ENCODE measurements at places on chromosomes 5 and 9.

DNA sequence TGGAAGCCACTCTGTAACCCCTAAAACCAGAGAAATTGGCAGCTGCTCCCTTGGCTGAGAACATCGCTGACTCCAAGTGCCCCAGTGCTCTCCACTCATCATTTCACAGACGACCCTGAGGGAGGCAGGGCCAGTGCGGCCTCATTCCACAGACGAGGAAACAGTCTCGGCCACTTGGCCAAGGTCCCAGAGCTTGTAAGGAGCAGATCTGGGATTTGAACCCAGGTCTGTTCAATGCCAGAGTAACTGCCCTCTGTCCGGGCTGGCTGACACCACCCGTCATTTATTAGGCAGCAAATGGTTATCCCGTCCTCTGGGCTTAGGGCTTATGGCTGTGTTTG lies 19.9 kb upstream of the IER5L start:
- no peak for DNase-seq

DNA sequence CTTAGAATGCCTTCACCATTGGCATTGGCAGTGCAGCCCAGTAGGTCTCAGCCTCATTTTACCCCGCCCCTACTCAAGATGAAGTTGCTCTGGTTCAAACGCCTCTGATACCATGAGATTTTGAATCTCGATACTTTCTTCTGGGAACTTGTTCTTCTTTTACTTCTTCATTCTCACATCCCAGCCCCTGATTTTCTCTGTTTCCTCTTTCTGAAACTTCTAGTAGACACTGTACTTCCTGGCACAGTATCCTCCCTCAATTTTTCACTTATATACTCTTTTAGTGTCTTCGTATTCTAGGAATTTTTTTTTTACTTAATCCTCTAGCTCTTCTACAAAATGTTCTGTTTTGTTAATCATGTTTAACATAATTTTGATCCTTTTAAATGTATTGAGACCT lies 13.1 kb upstream of the ZNF79 start:
- no peak for DNase-seq

DNA sequence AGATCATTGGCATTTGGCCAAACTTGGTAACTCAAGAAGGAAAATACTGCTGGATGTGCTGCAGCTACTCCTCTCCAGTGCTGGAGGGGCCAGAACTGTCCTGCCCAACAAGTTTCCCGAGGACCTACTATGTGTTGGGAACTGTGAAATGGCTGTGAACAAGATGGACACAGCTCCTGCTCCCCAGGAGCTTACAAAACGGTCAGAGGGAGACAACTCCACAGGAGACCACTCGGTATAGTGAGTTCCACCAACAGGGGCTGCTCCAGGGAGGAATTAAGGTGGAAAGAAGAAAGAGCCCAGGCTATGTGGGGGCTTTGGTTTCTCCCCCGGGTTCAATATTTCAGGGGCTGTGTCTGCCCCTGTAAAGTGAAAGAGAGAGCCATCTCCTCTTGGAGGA lies 78.8 kb downstream of the GNA14 start:
- DNase-seq: no peak

DNA sequence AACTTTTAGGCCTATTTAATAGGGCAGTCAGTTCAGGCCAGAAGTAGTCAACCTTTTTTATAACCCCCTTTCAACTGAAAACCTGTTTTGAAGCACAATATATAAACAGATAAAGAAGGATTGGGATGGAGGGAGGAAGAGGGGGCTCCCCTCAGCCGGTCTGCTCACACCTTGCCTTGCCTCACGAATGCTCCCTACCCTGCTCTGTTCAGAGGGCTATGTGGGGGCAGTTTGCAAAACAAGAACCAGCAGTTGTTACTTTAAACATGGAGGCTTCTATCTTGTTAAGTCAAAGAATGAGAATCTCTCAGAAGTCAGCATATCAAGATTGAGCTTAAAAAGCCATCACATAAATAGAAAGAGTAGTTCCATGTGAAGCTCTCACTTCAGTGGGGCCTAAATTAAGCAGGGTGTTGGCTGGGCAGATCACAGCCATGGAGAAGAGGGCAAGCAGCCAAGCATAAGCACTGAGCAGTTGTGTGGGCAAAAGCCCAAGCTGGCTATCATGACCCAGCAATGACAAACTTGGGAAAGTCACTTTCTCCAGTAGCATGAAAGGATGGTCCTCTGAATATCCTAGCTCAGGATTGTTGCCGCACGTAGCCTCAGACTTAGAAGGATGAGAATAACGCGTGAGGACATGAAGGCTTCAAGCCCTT lies 70.6 kb downstream of the ALDH1A1 start:
- no peak for DNase-seq

DNA sequence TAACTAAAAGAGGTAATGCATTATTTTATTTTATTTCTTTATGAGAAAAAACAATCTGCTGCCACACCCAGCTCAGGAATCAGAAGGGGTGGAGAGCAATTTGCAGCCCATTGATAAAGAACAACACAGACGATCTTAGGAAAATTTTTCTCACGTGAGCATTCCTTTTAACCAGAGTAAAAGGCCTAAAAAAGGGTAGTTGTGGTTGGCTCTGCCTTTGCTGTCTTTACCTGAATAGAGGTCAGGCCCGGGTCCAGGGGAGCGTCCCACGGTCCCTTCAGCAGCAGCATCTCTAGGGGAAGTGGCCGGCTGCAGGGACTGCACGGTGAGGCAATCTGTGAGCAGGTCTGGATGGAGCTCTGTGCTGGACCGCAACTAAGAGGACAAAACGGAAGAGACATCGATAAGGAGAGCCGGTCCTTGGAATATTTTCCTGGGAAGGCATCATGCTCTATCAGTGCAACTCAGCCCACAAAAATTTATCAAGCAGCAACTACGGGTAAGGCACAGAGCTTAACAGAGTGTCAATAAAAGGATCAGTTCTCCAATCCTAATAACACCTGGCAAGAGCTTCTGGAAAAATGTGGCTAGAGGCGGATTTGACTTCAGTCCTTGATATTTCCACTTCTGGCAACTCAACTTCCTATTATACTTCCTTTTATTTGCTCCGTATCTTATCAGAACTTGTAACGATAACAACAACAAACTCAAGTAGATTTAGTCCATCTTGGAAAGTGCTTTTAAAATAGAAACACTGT lies 372.8 kb upstream of the RFX3 start:
- DNase-seq: no peak

- DNase-seq: no peak
Observed at GRCh38 chr5:117434254-117434653, 859.6 kb upstream of the SEMA6A start.

DNA sequence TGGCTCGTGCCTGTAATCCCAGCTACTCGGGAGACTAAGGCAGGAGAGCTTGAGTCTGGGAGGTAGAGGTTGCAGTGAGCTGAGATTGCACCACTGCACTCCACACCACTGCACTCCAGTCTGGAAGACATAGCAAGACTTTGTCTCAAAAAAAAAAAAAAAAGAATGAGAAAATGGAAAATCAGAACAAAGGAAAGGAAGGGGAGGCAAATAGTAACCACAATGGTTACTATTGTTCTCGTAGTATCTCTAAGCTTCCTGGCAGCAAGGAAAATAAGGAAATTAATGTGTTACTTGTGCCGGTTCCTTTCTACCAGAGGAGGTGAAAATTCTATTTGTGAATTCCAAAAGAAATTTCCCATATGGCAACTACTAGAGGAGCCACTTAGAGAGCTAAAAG lies 48.5 kb upstream of the BNC2 start:
- no peak for DNase-seq

GRCh38 chr9:27033815-27034403 lies 28.4 kb upstream of the LRRC19 start:
- peak; percentile 11 for DNase-seq

GRCh38 chr5:127878174-127878750 lies 175.1 kb downstream of the CCDC192 start:
- no peak for DNase-seq

GRCh38 chr5:68287631-68287975 lies 72.0 kb downstream of the PIK3R1 start:
- no peak for DNase-seq

- no peak for DNase-seq
Observed at GRCh38 chr5:2656206-2656605, 95.3 kb downstream of the IRX2 start.
